ENCODE measurements at places on chromosomes 11 and 22. TPM values are rescaled to one million over a fixed set of nuclear protein-coding genes. Genes with fewer than 3 reads are reported as not detected.

The MMP7 gene
- 1,017 TPM for total RNA-seq

DNA sequence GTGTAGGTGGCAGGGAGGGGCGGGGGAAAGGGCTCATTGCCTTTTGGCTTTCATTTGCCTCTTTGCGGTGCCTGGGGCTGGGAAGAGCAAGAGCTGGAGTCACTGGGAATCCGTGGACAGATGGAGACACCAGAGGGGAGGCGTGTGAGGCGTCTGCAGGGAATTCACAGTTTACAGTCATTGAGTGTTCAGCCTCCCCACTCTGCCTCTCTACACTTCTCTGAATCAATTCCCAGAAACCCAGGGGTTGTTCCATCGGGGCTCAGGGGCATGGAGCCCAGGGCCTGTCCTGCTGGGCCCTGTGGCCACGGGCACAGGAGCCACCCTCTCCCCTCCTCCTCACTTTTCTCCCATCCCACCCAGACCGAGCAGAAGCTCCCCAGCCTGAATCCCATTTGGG lies 160.5 kb upstream of the NAV2 start:
- no peak for DNase-seq

GRCh38 chr11:36354221-36355003 lies 58.3 kb downstream of the PRR5L start:
- no peak for DNase-seq

The TBX10 gene
- not detected for total RNA-seq
